GM23248 (cell line): ENCODE measurements at places on chromosomes 13 and 19.

DNA sequence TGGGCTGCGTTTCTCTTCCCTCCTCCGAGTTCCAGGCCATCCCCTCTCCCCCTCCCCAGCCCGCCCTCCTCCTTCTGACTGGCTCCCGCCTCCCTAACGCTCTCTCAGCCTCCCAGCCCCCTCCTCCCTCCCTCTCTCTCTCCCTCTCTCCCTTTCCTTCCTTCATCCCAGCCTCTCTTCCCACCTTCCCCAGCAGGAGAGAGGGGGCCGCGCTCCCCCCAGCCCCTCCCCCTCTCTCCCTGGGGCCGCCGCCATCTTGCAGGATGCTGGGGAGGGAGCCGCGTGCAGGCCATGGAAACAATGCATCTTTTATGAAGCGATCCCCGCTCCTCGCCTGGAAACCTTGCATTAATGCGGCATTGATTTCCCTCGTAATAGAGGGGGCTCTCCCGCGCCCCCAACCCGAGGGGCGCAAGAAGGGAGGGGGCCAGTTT lies 42.6 kb upstream of the ADGRL1 start:
- DNase-seq, result peak; percentile 41

DNA sequence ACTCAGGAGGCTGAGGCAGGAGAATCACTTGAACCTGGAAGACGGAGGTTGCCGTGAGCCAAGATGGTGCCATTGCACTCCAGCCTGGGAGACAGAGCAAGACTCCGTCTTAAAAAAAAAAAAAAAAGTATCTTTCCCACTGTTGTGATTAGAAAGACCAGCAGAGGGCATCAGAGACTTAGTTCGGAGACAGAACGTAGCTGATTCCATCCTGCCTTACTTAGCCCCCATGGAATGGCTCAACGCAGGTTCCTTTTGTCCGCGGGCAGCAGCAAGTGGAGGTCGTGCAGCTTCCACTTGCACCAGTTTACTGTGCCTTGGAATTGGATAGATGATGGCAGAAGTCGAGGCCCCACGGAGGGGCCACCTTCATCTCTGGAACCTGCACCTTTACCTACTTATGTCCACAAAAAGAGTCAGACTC lies 8.1 kb downstream of the TIMM29 start:
- peak; percentile 90 for DNase-seq

DNA sequence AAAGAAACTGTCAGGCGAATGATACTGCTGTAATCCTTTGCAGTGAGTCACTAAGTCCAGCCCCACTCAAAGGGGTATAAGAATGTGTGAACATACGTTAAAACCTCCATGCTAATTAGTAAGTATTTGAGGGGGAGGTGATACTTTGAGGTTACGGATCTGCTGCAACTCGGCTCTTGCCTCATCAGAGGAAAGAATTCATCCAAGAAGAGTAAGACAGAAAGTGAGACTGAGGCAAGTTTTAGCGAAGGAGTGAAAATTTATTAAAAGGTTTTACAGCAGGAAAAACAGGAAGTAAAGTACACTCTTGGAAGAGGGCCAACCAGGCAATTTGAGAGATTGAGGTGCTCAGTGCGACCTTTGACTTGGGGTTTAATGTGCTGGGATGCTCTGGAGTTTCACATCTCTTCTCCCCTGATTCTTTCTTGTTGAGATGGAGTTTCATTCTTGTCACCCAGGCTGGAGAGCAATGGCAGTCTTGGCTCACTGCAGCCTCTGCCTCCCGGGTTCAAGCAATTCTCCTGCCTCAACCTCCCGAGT lies 9.8 kb downstream of the CLEC4M start:
- peak; percentile 60 for DNase-seq

DNA sequence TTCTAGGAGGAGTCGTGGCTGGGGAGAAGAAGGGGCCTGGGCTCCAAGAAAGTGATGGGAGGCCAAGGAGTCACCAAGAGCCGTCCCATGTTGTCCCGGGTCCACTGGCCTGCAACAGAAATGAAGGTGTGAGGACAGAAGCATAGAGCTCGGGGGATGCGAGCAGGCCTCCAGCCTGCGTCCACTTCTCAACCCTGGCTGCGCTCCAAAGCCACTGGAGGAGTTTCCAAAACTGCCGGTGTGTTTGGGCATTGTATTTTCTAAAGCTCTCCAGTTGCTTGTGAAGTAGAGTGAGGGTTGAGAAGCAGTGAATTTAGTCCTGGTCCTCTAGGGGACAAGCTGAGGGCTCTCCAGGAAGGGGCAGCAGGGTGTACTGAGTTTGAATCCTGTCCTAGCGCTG lies 13.0 kb downstream of the FFAR2 start:
- no peak for DNase-seq

GRCh38 chr13:92807966-92808365 lies 418.6 kb upstream of the GPC6 start:
- no peak for DNase-seq

GRCh38 chr13:46154136-46154801 lies 27.7 kb downstream of the LCP1 start:
- DNase-seq, result no peak

- no peak for DNase-seq
These were observed 162.3 kb upstream of the SERP2 start for GRCh38 chr13:44211286-44211685.

GRCh38 chr19:18589380-18590272 lies 1.0 kb downstream of the REX1BD start:
- DNase-seq, result peak; percentile 91

- DNase-seq, result peak; percentile 52
These were observed 6.9 kb downstream of the NPHS1 start for GRCh38 chr19:35845215-35846037.

- peak; percentile 99 for DNase-seq
These were observed 47.7 kb upstream of the USPL1 start for GRCh38 chr13:30569901-30570576.

DNA sequence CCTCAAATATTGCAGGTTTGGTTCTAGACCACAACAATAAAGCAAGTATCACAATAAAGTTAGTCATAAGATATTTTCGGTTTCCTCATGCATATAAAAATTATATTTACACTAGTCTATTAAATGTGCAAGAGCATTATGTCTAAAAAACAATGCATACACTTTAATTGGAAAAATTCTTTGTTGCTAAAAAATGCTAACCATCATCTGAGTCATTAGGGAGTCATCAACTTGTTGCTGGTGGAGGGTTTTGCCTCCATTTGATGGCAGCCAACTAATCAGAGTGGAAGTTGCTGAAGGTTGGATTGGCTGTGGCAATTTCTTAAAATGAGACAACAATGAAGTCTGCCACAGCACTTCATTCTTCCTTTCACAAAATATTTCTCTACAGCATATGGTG lies 422.3 kb upstream of the GPC6 start:
- DNase-seq, result peak; percentile 54

GRCh38 chr13:65339241-65339640 lies 1890.9 kb downstream of the PCDH9 start:
- no peak for DNase-seq

- DNase-seq, result no peak
These were observed 26.9 kb downstream of the ADGRE1 start for GRCh38 chr19:6914321-6914720.

- DNase-seq, result no peak
These were observed 86.1 kb downstream of the FRY start for GRCh38 chr13:32117701-32118100.

DNA sequence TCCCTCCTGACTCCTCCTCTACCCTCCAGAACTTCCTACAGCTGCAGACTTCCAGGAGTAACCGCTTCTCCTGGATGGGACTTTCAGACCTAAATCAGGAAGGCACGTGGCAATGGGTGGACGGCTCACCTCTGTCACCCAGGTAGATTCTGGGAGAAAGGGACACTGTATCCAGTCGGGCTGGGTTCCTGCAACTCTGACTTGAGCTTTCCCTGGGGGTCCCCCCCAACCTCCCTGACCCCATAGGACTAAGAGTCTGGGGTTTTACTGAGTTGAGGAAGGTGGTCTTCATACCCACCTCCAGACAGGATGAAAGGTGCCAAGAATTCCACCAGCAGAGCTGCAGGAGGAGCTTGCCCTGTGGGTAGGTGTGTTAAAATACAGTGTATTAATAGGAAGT lies 4.4 kb downstream of the CLEC4M start:
- DNase-seq, result no peak

DNA sequence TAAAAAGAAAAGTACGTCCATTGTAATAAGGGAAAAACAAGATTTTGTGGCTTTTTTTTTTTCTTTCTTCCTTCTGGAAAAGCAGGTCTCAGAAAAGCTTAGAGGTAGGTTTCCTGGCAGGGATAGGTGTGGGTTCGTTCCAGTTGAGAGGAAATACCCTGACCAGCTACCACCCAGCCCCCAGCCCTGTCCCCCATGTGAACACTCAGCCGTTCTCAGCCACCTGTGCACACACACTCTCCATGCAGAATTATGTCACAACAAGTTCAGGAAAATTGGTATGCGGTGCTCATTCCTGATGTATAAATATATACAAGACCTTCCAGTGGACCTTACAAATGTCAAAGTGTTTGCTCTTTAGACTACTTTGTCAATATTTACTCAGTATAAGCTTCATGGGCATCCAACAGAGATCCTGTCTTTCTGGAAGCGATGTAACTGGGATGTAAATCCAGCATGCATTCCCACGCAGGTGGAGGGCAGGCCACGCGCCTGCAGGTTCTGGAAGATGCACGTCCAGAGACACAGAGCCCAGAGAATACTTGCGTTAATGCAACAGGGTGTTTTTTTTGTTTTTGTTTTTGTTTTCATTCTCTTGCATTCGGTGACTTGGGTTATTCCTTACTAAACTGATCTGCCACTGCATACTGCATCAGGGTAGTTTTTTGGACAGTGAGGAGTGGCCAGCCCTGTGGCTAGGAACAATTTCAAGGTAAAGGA lies 68.8 kb downstream of the TSHZ3 start:
- DNase-seq, result no peak

DNA sequence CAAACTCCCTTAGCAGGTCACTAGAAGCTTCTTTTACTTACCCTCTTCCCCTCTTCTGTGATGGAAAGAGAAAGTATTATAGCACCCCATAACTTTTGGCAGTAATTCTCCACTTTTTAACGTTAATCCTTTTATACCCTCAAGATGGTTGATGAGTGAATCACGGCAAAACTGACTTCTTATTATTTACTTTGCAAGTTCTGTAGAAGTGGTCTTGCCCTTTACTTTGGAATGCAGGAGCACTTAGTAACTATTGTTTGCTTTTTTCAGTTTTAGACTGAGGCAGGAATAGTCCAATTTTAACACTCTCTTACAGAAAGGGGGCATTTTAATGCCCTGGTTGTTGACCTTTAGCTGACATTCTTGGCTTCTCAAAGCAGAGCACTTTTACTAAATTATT lies 260.1 kb downstream of the LMO7 start:
- DNase-seq, result no peak
